ENCODE measurements at places on chromosomes 11 and 22.

GRCh38 chr11:131906963-131907362 is 536.5 kb downstream of the NTM start:
- DNase-seq = no peak

DNA sequence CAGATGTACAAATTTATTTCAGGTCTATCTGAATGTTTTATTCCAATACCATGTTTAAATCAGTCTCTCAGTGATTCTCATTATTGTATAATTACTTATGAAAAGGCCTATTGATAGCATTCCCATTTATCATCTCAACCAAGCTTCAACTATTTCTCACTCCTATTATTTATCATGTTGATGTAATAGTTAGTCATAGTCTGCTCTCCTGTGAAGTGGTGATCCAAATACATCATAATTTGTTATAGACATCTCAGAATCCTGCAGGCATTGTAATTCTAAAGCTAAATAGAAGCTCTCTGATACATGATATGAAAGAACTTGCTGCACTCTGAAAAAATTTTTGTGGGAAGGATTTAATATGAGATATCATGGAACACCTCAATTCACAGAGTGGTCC is 21.8 kb upstream of the OR8G1 start:
- DNase-seq = no peak

DNA sequence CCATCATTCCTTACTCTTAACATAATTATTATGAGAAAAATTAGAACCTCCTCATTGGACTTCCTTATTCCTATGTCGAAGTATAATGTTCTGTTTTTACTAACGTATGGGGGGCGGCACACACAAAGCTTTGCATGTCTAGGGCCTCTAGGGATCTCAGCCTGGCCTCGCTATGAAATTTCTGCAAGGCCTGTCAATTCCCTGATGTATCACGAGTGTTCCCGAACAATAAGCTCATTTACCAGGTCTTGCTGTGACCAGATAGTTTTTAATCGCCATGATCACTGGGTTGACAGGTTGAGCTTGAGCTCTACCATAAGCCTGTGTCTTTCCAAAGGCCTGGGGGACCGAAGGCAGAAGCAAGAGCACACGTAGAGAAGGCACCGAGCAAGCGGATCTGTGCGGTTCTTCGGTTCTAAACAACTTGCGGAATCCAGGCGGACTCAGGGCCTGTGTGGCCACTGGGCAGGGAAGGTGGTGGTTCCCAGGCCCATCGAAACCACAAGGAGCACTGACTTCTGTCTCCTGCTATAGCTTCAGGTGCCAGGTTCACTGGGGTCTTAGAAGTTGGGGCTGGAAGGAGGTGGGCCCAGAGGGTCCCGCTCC is 10.4 kb upstream of the FXYD2 start:
- DNase-seq = no peak

DNA sequence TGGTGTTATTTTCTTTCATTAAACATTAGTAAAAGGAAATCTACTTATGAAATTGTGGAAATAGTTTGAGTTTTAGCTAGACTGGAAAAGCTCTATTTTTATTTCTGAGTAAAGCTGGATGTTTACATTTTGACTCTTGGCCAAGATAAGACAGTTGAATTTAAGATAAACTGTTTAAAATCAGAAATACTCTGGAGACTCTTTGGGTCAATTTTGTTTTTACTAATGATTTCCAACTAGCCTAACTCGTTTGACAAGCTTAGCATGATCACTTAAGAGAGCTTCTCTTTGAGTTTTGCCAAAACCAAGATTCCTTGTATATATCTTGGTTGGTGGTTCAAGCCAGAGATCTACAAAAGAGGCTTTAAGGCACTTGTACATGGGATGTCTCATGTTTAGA is 724.8 kb upstream of the LUZP2 start:
- no peak for DNase-seq

- no peak for DNase-seq
These were observed 1.2 kb downstream of the MICALL1 start for GRCh38 chr22:37907036-37907954.

- DNase-seq = no peak
These were observed 48.5 kb downstream of the MS4A13 start for GRCh38 chr11:60563553-60564235.

DNA sequence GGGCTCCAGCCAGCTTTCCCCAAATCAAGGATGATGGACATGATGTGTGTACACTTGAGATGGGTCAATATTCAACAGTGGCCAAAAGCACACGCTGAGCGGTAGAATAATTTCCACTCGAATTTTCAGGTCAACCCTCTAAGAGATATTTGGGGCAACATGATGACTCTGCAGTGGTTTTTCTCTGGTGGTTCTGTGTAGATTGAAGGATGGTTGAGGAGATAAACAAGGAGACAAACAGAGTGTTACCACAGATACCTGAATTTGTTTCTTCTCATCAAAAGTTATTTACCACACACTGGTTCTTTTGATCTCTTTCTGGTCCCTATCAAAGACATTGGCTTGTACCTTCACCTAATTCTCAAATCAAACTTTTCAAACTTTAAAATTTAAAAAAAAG is 242.0 kb downstream of the ETS1 start:
- no peak for DNase-seq

GRCh38 chr11:93279851-93280347 is 50.6 kb upstream of the DEUP1 start:
- DNase-seq = no peak

DNA sequence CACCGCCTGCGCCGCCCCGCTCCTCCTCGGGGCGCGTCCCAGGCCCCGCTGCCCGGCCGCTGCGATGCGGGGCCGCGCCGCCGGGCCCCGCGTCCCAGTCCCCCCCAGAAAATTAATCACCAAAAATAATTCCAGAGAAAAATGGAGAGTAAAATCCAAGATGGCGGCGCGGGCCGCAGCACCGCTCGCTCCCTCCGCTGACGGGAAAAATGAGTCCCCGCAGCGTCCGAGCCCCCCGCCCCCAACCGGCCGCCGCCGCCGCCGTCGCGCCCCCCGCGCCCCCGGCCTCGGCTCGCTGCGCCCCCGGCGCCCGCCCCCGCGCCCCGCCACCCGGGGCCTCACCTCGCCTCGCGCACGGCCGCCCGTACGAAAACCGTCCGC is at the start of gene KMT5B:
TSS of gene KMT5B (minus strand) at position 162 of the 381 bp plus-strand sequence. CDS start 23,220 bp downstream, outside the sequence.
- no peak for DNase-seq

DNA sequence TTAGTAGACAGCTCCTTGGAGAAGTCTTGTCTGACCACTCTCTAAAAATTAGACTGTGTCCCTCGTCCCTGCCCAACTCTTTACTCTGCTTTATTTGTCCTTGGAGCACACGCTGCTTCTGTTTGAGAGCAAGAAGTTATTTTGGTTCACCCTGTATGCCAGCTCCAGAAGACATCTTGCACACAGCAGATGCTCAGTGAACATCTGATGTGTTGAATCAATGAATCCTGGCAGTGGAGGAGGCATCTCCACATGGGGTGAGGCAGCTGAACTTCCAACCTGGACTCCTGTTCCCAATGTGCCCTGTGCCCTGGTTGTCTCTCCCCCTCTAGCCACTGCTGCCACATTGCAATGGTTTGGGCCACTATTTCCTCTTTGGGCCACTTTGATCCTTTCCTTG is 213.6 kb downstream of the CEP164 start:
- DNase-seq = no peak

DNA sequence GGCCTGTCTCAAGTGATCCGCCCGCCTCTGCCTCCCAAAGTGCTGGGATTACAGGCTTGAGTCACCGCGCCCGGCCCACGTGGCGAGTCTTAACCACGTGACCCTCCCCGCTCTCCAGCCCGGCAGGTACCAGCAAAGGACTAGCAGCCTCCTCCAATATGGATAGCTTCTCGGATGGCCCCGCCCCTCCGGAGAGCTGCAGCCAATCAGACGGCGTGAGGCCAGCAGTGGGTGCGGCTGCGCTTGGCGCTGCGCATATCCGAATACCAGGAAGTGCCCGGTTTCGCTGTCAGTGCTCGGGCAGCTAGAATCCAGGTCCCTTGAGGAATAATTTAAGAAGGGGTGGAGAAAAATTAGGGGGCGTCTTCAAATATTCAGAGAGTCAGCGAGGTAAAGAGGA is 14.7 kb upstream of the PISD start:
- peak; percentile 78 for DNase-seq

- no peak for DNase-seq
These were observed 332.0 kb upstream of the CCDC179 start for GRCh38 chr11:23192256-23192655.

- DNase-seq = no peak
These were observed 12.6 kb downstream of the OMP start for GRCh38 chr11:77115181-77115611.

DNA sequence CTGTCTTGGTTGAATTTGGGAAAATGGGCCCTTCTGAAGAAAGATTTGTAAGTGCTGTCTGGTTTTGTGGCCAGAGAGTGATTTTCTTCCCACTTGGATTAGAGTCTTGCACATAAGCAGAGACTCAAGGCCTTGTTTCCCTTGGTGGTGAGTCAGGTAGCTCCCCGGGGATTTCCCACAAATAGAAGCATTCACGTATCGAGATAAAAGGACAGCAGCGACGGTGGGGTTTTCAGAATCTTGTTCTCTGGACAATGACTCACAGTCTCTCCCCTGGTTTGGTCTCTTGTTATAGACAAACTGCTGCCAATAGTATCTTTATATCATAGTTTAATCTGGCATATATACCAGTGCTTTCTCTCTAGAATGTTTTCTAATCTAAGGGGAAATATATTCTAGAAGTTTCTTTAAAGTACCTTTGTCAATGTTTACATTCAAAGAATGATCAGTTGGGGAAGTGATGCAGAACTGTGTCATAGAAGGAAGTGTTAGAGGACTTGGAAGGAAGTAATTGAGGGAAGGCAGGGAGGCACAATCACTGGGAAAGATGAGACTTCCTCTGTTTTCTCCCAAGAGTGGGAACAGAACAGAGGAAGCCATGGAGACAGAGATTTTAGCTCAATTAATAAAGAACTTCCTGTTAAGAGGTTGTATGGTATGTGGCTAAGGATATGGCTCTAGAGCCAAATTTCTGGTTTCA is 18.1 kb downstream of the POLA2 start:
- DNase-seq = no peak

DNA sequence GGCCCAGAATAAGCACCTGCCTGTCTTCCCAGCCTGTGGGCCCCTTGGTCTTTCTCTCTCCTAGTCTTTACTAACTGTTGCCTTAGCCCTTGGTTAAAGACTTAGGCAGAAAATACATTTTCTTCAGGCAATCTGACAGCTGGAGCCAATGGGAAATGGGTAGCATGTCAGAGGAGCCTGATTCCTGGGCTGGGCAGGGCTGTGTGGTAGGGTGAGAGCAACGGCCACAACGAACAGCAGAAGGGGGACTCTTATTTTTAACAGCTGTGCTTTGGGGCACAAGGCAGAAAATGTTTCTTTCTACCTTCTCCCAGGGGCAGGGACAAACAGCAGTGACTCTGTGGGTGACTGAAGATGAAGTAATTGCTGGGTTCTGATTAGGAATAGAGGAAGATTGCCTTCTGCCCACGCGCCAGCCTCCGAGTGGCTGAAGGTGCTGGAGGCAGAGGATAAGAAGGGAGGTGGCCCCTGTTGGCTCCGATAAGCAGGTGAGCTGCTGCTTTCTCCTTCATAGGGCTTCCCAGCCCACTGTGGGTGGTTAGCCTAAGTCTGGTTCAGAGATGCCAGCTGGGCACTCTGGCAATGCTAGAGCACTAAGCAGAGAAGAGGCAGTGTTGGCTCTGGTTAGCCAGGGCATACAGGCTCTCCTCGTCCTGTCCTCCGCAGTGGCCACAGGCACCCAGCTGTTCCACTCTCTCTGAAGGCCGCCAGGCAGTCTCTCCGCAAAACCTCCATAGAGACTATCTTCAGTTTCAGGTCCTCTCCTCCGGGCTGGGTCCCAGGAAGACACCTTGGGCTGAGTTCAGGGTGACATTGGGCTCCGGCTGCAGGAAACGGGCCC is 1.5 kb downstream of the YPEL4 start:
- DNase-seq = no peak

- no peak for DNase-seq
These were observed 98.3 kb downstream of the C11orf65 start for GRCh38 chr11:108369064-108369463.

DNA sequence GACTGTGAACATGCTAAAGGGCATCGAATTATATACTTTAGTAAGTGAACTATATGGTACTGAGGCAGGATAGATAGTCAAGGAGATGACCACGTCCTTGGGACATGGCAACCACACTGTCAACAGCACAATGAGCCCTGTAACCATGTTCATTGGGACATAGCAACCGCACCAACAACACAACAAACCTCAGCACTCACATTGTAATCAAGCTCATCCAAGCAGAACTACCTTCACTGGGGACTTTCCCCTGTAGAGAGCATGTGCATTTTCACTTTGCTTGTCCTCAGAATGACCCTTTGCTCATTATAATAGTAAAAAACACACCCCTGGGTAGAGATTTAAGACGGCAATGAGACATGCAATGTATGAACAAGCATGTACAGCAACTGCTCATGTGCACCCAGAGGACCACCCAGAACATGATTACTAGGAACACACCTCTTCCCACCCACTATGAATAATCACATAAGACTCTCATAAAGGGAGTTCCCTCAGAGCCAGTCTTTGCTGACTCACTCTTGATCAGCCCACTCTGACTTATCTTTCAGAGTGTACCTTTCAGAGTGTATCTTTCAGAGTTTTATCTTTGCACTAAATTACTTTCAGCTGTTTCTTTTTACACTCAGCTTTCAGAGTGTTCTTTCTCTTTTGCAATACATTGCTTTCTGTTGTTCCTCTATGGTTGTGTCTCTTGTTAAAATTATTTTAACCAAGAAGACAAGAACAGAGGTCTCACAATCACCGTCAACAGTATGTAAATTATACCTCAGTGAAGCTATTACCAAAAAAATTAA is 4.1 kb upstream of the PLAAT2 start:
- DNase-seq = no peak

DNA sequence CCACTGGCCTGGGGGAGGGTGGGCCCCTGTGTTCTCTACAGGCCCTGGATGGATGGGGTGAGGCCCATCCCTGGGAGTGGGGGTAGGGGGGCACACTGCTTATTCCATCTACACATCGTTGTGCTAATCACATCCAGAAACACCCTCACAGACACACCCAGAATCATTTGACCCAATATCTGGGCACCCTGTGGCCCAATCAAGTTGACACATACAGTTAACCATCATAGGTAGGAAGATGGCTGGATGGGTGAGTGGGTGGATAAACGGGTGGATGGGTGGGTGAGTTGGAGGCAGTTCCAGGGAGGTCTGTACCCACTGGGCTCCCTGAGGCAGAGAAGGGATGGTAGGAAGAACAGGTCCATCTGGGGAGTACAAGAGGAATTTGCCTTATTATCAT is 81.3 kb upstream of the LINC01488 start:
- no peak for DNase-seq

All from activated gamma-delta T cell (primary cell).